ENCODE measurements at places on chromosomes 7 and 10.
A peak's percentile ranks its signal among the peaks of the same experiment; 100 is the strongest.

DNA sequence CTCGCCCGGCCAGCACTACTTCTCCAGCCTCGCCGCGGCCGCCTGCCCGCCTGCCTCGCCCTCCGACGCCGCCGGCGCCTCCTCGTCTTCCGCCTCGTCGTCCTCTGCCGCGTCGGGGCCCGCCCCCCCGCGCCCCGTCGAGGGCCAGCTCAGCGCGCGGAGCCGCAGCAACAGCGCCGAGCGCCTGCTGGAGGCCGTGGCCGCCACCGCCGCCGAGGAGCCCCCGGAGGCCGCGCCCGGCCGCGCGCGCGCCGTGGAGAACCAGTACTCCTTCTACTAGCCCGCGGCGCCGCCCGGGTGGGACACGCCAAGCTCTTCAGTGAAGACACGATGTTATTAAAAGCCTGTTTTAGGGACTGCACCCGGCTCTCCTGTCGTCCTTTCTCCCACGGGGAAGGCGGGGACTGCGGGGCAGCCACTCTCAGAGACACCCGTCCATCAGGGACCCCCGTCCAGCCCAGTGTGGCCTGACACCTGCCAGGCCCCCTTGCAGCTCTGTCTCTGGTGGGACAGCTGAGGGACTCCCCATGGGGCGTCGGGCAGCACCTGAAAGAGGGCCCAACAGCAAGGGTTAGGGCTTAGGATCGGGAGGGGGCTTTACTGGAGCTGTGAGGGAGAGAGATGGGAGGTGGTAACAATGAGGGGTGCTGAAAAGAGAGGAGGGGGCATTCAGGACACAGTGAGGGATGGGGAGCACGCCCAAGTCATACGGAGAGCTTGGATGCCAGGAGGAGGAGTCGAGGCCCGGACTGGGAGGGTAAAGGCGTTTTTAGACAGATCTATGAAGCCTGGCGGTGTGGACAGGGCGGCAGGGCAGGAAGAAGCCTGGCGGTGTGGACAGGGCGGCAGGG is 34.7 kb downstream of the SPDYE6 start:
- DNase-seq = no peak

DNA sequence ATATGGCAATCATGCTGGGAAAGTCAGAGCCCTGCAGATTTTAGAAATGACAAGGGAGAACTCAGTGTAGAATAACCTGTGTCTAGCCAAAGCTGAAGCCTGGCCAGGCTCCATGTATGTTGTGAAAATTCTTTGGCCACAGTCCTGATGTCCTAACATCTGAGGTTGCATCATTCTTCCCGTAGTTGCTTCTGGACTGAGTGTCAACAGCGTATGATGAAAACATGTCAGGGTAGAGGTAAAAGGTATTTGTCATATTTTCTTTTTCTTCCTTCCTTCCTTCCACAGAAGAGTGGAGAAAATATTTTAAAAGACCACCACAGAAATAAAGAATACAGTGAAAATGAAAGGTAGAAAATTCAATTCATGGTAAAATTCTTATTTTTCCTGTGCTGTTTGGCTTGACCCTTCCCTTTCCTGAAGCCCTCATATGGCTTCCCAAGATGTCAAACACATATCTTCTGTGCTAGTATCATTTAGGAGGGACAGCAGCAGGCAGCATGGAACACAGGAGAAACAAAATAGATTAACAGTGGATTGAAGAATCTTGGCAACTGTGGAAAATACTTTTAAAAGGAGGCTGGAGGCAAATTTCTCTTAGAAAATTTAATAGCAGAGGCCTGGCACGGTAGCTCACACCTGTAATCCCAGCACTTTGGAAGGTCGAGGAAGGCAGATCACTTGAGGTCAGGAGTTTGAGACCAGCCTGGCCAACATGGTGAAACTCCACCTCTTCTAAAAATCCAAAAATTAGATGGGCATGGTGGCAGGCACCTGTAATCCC is 18.9 kb upstream of the NRBF2 start:
- DNase-seq = peak; percentile 98

GRCh38 chr10:123742751-123743440 is 76.7 kb downstream of the GPR26 start:
- no peak for DNase-seq

DNA sequence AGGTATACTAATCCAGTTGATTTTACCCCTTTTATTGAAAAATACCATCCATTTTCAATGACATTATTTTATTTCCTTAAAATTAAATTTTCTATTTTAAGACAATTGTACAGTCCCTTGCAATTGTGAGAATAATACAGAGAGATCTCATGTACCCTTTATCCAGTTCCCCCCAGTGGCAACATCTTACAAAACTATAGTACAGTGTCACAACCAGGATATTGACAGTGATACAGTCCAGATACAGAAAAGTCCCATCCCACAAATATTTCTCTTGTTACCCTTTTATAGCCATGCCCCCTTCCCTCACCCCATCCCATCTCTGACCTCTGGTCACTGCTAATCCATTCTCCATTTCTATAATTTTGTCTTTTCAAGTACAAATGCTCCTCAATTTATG is 18.5 kb downstream of the ELFN1 start:
- no peak for DNase-seq

- no peak for DNase-seq
These were observed 95.4 kb upstream of the PRR15 start for GRCh38 chr7:29468196-29468595.

GRCh38 chr10:25912866-25913265 is 21.2 kb upstream of the MYO3A start:
- no peak for DNase-seq

- no peak for DNase-seq
These were observed 36.4 kb downstream of the CREB5 start for GRCh38 chr7:28448708-28449107.

DNA sequence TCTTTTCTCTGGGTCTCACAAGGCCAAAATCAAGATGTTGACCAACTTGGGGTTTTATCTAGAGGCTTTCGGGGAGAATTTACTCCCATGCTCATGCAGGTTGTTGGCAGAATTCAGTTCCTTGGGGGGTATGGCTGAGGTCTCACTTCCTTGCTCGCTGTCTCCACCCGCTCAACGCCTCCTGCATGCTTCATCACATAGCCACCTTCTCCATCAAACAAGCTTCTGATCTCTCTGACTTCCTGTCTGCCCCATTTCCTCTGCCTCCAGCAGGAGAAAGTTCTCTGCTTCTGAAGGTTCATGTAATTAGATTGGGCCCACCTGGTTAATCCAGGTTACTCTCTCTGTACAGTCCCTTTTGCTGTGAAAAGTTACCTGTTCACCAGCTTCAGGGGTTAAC is 179.1 kb upstream of the FZD1 start:
- DNase-seq = no peak

GRCh38 chr7:150361807-150362621 is 6.6 kb upstream of the REPIN1 start:
- no peak for DNase-seq

- no peak for DNase-seq
These were observed 9.0 kb upstream of the RAMP3 start for GRCh38 chr7:45148653-45148973.

DNA sequence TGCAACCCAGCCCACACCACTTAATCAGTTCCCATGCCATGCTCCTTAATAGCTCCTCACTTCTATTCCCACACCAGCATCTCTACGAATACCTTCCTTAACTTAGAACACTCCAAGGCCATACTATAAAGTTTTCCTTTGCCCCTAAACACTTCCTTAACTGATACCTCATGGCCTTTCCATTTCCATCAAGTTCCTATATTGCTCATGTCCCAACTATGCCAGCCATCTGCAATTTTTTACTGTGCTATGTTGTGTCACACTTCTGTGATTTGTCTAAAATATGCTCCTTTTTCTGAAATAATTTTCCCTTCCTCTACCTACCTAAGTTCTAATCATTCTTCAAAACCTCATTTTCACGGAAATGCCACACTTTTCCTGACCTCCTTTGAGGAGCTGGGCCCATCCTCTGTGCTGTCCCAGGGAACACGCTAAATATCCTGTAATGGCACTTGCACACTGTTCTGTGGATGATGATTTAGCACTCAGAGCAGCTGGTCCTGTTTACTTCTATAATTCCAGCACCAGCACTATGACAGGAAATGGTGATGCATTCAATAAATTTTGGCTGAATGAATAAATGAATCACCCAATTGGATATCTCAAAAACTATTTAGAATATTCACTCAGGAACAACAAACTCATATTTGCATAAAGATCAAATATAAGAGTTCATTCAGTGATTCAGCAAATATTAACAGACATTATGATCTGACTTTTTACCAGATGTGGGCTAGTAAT is 266.5 kb upstream of the HGF start:
- DNase-seq = peak; percentile 81

DNA sequence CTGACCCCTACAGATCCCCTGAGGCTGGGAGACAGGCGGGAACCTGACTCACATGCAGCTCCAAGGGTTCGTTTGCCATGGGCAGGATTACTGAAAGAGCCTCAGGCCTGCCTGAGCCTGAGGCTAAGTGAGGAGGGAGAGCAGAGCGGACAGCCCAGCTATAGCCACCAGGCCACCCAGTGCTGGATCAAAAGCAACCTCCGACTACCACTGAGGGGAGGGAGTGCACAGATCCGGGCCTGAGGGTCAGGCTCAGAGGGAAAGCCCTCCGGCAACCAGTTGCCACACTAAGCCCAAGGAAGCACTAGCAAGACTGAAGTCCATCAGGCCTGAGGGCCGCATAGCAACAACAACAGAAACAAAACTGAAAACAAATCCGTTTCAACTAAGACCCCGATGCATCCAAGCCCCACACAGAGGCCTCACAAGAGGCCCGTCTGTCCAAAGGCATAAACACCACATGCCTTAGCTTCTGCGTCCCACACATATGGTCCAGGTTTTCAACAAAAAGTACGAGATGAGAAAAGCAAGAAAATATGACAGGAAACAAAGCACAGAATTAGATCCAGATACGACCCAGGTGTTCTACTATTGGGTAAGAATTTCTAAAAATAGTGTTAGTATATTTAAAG is 92.5 kb upstream of the VIPR2 start:
- no peak for DNase-seq

DNA sequence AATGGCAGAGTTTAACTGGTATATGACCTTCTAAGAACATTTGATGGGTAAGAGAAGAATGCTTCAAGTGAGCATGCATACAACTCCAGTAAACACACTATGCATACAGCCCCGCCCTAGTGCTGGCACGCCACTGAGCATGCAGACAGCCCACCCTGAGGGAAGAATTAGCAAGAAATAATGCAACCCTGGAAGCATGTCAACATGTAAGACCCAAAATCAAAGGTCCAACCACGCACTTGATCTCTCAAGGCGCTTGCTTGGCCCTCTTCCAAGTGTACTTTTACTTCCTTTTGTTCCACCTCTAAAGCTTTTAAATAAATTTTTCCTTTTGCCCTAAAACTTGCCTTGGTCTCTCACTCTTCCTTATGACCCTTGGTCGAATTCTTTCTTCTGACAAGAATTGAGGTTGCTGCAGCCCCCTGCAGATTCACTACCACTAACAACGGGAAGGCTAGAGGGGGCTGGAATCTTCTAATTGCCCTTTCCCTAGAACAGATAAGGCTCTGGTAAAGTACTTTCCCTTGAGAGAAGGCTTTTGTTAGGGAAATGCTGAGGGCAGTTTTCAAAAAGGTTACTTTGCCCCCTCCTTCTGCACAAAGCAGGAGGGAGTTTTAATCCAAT is 3.4 kb downstream of the FAM24B start:
- no peak for DNase-seq

- no peak for DNase-seq
These were observed 157.3 kb upstream of the COL1A2 start for GRCh38 chr7:94237417-94237816.

DNA sequence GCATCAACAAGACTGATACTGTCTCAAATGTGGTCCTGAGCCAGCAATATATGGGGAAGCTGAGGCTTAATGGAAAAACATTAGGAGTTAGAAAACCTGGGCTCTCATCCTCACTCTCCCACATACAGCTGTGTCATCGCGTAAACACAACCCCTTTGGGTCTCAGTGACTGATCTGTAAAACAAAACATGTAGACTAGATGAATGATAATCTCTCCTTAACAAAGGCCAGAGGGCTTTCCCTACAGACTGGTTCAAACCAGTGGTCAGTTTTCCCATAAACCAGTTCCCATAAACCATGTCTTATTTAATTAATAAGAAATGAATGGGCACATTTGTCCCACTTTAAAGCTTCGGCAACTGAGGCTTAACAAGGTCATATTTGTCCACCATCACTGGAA is 48.1 kb downstream of the OSBPL3 start:
- no peak for DNase-seq

DNA sequence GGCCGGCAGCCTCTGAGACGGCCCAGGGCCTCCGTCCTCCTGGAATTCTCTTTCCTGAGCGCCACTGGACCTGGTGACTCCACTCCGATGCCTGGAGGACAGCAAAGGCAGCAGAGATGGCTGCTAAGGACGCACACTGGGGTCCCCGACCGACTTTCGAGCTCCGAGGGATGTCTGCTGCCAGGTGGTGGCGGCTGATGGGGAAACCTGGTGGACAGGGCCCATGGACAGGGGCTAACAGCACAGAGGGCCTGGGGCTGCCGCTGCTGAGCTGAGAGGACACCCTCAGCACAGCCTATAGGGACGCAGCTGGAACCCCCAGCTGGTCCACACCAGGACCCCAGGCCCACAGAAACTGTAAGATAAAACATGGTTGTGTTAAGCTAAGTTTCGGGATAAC is 366.3 kb downstream of the DNAJB6 start:
- DNase-seq = no peak

DNA sequence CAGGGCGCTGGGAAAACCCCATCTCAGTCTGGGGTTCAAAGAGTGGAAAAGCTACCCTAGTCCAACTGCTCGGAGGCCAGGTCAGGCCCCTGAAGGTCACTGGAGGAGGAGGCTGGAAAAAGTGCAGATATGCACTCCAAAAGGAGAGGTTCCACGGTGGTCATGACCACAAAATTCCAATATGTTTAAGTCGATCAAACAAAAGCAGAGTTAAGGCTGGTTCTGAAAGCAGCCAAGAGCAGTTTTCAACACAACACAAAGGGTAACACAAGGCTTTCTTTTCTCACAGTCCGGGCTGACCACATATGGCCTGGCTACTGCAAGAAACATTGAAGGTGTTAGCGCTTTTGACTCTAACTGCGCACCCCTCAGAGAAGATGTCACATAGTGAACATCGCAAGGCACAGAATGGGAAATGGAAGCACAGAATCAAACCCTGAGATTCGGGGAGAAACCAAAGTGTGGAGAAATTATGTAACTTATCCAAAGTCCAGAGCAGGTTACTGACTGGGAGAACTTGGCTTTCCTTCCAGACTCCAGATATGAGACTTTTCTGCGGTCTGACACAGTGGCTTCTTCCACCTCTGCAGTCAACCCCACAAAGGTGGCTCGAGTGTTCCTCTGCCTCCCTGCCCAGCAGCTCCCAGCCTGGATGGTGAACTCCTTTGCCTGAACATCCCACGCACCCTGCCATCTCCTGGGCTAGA is 1.3 kb upstream of the GRB10 start:
- DNase-seq = no peak

- DNase-seq = no peak
These were observed 38.9 kb downstream of the GLRX3 start for GRCh38 chr10:130175074-130175473.

All from fibroblast of the aortic adventitia (primary cell).